ENCODE measurements at places on chromosomes 5 and 9.

- DNase-seq: no peak
Measured at GRCh38 chr9:20394969-20395368, 227.3 kb downstream of the MLLT3 start.

- no peak for DNase-seq
Measured at GRCh38 chr5:44535621-44536020, 146.4 kb upstream of the FGF10 start.

- no peak for DNase-seq
Measured at GRCh38 chr9:35349287-35349990, 140.5 kb upstream of the RUSC2 start.

DNA sequence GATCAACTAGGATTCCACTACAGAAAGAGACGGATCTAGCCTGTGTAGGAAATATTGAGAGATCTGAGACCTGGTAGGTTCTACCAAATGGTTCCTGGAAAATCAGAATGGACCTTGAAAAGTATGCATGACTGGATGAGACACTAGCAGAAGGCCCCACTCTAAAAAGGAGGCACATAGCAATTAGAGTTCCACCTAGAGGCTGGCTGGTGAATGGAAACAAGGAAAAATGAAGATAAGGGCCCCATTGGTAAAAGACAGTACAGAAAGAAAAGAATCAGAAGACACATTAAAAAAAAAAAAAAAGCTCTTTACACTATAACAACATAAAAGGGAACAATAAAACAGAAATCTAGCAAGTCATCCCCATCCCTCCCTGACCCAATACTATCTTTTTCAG lies 518.5 kb downstream of the NR2F1-AS1 start:
- DNase-seq: no peak

DNA sequence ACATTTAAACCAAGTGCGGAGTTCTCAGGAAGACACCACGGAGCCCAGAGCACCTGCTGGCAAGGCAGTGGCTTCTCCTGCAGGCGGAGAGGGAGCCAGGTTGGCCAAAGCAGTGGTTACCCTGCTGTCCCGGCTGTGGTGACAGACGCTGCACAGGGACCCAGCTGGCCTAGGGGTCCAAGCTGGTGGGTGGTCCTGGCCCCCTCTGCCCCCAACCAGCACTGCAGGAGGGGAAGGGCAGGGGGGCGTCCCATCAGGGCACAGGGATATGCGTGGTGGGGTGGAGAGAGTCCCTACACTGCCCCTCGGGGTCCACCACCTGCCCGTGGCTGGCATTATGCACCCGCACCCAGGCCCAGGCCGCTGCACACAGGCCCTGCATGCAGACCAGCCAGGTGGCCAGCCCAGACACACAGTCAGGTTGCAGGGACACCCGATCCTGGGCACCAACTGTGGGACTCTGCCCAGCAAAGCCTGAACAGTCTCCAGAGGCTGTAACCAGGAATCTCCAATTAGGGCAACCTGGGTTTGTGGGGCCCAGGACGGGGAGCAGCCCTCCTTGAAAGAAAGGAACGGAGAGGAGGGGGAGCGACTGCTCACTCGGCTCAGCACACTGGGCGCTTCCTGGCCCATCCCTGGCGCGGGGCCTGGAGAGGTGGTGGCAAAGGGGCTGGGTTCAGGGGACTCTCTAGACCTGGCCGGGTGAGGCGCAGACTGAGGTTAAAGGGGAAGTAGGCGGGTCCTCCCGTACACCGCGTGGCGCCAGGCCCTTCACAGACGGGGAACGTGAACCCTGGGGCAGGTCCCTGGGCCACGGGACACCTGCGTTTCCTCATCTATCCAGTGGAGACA lies 46.3 kb downstream of the NACC2 start:
- DNase-seq: no peak

- no peak for DNase-seq
Measured at GRCh38 chr5:50575740-50576139, 90.7 kb upstream of the PARP8 start.

DNA sequence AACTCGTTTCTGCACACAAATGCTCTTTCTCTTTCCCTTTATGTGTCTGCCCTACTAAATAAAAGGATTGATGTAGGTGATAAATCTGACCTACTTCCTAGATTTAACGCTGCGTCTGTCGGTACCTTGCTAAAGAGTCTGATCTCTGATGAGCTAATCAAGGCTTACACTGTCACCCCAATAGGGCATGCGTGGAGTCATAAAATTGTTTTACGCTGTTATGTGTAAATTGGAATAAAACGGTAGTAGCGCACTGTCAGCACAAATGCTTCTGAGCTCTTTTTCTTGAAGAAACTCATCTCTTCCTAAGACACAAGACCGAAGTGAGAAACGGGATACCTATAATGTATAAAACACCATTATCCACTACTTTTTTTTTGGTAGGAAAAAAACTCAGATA lies 2106.3 kb upstream of the WWC1 start:
- no peak for DNase-seq

- DNase-seq: no peak
Measured at GRCh38 chr9:116322521-116322920, 168.9 kb downstream of the PAPPA start.

DNA sequence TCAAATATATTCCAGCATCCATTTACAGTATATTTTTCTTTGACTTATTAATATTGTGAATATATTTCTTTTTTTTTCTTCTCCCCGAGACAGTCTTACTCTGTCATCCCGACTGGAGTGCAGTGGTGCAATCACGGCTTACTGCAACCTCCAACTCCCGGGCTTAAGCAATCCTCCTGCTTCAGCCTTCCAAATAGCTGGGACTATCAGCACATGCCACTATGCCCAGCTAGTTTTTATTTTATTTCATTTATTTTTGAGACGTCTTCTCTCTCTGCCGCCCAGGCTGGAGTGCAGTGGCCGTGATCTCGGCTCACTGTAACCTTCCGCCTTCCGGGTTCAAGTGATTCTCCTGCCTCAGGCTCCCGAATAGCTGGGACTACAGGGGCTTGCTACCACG lies 7.4 kb upstream of the GLIPR2 start:
- DNase-seq: no peak

DNA sequence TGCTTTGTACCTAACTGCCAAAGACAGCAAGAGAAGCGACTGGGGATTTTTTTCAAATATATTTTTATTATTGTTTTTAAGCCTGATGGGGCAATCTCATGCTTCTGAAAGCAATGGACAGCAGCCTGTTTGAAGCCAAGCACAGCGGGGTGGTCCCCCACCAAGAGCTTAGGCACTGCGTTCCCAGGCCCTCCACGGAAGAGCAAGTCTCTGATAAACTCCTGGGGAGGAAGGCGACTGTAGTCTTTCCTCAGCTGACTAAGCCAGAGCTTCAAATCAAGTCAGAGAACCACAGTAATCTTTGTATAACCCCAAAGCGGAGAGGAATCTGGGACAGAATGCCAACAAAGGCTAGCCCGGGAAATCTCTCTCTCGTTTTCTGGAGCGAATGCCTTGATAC lies 54.4 kb downstream of the ARSB start:
- no peak for DNase-seq

GRCh38 chr9:137967280-137967953 lies 89.8 kb downstream of the CACNA1B start:
- DNase-seq: no peak

DNA sequence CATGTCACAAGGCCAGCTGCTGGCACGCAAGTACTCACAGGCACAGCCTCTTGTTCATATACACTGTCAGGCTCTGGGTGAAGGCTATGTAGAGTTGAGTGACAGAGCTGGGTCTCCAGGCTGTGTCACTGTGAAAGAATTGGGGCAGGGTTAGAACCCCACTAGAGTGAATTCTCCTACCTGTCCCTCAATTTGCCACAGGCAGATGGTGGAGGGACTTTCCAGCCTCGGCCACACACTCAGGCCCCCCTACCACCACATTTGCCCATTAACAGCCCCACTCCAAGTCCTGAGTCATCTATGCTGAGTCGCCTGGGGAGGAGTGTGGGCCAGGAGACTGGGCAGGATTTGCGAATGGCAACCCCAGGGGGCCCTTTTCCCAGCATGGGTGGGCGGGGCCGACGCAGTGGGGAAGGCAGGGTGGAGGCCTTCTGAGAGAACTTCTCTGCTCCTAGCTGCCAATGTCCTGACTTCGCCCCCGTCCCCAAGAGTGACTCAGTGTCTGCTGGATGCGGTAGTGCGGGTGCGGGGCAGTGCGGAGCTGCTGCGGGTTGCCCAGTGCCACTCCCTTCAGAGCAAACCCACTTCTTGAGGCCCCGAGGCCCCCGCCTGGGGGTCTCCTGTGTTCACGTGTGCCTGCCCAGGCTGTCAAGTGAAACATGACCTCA lies 50.3 kb upstream of the PSD2 start:
- DNase-seq: no peak

GRCh38 chr9:126165755-126166154 lies 160.9 kb upstream of the MVB12B start:
- DNase-seq: no peak

GRCh38 chr5:56447232-56447631 lies 214.1 kb upstream of the ANKRD55 start:
- DNase-seq: no peak

DNA sequence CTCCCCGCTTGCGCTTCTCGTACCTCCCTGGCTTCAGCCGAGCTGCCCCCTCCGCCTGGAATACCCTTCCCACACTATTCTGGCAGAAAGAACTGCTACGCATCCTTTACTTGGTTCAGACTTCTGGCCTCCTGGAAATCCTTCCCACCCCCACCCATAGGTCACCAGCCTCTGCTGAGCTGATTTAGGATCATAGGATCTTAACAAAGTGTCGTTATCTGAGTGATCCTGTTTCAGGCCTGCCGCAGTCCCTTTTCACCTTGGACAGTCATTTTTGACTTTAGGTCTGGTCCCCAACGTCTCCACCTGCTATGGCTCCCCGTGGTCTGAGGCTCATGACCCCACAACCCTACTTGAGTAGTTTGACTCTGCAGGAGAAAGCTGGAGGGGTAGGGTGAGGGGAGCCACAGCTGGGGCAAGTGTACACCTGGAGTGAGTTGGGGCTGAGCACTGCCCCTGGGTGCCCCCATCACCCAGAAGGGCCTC lies 27.3 kb downstream of the EGR1 start:
- no peak for DNase-seq

Measured in stimulated activated CD4-positive, alpha-beta T cell treated with anti-CD3 and anti-CD28 coated beads, Interleukin-1b, Interleukin-23, amount 100 ng/mL, for 1 hour (primary cell).